ENCODE measurements at places on chromosomes 3 and 15.

DNA sequence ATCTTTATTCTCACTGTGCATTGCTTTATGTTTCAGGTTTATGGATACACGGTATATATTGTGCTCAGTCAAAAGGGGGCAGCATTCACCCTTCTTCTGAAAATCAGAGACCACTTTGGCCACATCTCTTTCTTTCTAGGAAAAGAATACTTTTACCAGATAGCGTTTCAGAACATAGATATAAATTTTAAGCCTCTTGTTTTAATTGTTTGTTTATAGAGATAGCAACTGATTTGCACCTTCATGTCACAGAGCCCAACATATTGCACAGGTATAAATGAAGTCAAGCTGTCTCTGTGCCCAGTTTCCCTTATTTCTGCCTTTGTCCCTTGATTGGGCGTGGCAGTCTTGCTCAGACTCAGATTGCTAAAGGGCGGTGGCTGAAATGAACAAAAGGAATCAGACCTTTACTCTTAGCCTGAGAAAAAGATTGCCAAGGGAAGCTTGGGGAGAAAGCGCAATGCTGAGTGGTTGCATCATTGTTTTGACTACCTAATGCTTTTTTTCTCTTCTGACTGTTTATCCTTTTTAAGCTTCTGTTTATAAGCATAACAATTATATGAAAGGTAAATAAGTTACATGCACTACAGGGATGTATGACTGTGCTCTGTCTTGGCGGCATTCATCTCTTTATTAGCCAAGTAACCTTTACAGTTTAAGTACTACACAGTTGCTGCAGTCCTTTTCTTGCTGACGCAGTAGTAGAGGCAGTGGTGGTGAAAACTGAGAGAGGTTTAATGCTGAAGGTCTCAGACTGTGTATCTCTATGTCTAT, 70.8 kb upstream of the ZBTB20 start:
- DNase-seq, result no peak

DNA sequence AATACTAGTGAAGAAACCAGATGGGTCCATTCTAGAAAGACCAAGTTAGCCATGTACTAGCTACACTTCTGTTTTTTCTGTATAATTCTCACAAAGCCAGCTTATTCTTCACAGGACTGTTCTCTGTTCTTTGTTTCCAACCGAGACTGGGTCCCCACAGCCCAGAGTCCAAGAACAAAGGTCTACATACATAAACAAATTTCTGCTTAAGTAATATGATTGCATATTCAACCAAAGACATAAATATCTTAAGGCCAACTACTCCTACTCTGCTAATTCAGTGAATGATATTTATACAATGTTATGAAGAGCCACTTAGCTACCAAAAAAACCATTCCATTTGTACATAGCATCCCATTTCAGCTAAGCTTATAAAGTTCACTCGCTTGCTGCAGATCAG, 299.8 kb upstream of the CCDC54 start:
- no peak for DNase-seq

GRCh38 chr3:198079771-198080520, 119.9 kb downstream of the LMLN start:
- no peak for DNase-seq

DNA sequence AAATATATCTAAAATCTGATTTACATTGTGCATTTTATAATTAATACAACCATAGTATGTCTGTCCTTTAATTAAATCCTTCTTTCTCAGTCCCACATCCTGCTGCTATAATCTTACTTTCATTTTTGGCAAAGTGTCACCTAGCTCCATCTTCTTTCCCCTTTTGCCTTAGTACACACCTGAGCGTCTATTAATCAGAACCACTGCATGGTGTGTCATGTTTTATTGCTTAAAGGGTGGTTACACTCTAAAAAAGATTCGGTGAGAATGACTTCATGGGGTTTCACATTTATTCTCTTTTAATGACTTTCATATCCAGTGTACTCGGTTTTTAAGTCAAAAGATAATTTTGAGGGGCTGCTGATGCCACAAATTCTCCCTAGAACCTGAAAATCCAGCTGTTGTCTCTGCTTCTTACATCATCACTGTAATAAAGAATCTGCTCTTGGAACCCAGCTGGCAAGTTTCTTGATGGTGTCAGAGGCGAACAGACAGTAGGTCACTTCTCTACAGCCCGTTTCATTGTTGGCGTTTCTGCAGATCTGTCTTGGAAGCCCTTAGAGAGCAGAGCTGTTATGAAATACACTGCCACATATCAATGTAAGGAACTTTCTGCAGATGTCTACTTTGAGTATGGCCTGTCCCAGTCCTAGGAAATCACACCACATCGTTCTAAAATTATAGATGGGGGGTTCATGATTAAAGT, 99.7 kb downstream of the TIGIT start:
- DNase-seq, result no peak

- no peak for DNase-seq
Observed at GRCh38 chr3:95629802-95630201, 1184.6 kb upstream of the EPHA6 start.

DNA sequence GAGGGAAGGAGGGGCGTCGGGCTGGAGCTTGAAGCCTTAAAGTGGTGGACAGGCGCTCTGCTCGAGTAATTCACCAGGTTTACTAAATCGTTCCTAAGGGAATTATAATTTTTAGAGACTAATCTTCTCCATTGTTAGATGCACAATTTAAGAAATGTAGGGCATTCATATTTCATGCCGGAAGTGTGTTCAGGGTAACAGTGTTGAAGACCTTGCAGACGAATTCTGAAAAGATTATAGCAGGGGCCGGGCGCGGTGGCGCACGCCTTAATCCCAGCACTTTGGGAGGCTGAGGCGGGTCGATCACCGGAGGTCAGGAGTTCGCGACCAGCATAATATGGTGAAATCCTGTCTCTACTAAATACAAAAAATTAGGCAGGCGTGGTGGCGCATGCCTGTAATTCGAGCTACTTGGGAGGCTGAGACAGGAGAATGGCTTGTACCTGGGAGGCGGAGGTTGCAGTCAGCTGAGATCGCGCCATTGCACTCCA, 365 bp upstream of the GTF2A2 start:
- DNase-seq, result no peak

DNA sequence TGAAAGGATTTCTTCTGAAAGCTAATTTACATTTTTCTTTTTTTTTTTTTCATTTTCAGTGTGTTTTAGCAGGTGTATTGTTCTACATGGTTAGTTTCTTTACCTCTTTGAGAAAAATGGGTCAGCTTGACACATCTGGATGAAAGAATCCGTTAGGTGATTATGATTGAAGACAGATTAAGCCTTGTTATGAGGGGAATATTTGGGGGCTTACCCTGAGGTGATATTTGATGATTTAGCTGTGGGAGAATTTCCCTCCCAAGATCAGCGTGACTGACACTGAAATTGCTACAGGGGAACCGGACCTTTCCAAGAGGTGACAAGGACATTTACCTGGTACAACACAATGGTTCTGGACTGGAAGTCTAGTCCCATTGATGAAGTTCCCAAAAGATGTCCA, 147.5 kb downstream of the NFKBIZ start:
- no peak for DNase-seq

Measured in cortex of kidney (tissue), 1 donor.